Stimulated activated CD4-positive, alpha-beta T cell treated with anti-CD3 and anti-CD28 coated beads, Interleukin-15, amount 100 ng/mL, for 24 hours (primary cell): ENCODE measurements at places on chromosomes 5 and 9.

GRCh38 chr9:135714242-135715055 lies 12.5 kb downstream of the KCNT1 start:
- no peak for DNase-seq

GRCh38 chr9:27572566-27572917 lies 739 bp downstream of the C9orf72 start:
- no peak for DNase-seq

GRCh38 chr9:126494746-126495145 lies 119.0 kb upstream of the LMX1B start:
- DNase-seq = no peak

DNA sequence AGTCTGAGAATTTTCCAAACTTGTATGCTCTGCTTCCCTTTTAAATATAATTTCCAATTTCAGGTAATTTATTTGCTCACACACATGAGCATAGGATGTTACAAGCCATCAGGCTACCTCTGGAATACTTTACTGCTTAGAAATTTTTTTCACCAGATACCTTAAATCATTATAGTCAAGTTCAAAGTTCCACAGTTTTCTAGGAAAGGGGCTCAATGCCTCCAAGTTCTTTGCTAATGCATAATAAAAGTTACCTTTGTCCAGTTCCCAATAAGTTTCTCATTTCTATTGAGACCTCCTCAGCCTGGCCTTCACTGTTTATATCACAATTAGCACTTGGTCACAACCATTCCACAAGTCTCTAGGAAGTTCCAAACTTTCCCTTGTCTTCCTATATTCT lies 16.2 kb upstream of the UGT3A1 start:
- DNase-seq = no peak
